Occipital lobe (tissue), 3 donors: ENCODE measurements at places on chromosomes 3 and 15. TPM values are rescaled to one million over a fixed set of nuclear protein-coding genes. Genes with fewer than 3 reads are reported as not detected.

CAMP gene
- not detected for total RNA-seq

NR2E3 gene
- total RNA-seq: 0.16 TPM

HIGD1A gene
- 117 TPM for total RNA-seq

PKM gene
- total RNA-seq: 258 TPM

ZDHHC23 gene
- 12.2 TPM for total RNA-seq

CXCR6 gene
- not detected for total RNA-seq

ONECUT1 gene
- total RNA-seq: not detected

GMNC gene
- 0.62 TPM for total RNA-seq

GOLGA8M gene
- not detected for total RNA-seq

PARP15 gene
- not detected for total RNA-seq

IMPG2 gene
- 3.0 TPM for total RNA-seq

RAMAC gene
- total RNA-seq: 41.5 TPM

SLC35G2 gene
- total RNA-seq: 14.7 TPM

DNA sequence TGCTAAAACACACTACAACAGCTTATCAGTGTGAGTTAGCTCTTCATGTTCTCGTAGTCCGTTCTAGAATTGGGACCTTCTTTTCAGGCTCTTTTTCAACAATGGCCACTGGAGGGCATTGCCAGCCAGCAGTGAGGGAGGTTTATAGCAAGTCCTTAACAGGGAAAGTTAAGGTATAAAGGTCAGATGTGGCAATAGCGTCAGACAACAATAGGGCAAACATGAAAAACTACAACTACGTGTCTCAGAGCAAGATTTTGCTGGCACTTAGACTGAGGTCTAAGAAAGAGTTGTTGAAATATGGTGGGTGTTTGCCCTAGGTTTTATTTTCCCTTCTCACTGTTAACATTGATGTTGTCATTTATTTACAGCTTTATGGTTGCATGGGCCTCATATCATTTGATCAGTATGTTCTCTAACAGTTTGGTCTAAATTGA lies 161.4 kb downstream of the GMNC start:
- no peak for DNase-seq

GRCh38 chr15:53830707-53831386 lies 71.4 kb upstream of the WDR72 start:
- no peak for DNase-seq

DNA sequence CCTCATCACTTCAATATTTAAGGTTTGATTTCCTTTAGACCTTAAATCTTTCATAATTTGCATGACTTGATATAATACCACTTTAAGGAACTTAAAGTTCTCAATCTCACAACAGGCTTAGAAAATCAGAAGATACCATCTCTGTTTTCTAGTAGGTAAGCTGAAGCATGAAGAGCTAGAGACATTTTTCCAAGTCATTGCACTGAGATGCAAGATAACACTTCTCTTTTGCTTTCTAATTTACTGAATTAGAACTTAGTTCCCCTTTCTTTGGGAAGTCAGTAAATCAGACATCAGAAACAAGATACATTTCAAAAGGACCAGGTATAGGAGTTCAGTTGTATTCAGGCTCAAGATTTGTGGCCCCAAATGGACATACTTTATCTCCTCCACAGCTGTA lies 79.7 kb downstream of the DZIP3 start:
- DNase-seq: no peak

DNA sequence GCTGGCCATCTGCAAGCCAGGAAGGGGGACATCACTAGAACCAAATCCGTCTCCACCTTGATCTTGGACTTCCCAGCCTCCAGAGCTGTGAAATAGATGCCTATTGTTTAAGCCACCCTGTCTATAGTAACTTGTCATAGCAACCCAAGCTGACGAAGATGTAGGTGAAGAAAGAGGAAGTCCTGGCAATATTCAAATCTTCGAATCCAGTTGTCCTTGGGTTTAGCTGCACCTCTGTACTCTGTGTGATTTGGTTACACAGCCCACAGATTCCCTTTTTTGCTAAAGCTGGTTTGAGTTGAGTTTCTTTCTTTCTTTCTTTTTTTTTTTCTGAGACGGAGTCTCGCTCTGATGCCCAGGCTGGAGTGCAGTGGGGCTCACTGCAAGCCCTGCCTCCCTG lies 68.0 kb upstream of the XCR1 start:
- DNase-seq: no peak

DNA sequence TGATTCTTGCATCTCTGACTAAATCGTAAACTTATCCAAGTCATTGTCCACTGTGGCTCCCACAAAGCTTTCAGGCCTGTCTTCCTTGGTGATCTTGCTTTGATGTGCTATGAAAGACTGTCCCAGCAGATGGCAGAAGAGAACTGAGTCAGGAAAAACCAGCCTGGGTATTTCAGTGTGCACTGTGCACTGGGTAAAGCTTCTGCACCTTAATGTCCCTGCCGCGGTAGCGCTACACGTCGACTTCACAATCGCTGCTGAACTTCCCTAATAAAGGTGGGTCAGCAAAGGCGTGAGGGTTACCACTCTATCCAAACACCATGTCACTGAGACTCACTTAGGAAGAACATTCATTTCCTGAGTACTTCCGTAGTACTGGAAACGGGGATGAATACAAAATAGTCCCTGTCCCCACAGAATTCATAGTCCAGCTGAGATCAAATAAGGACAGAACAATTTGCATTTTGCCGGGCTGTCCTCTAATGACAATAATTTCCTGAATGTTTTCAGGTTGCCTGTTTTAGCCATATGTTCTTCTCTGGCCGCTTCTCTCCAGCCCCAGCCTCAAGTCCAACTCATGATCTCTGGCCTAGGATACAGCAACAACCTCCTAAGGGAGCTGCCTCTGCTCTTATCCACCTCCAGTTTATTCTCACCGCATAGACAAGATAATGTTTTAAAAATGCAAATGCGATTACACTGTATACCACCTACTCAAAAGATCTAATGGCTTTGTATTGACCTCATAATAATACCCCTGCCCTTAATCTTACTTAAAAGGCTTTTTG lies 83.6 kb upstream of the AKAP13 start:
- DNase-seq: peak; percentile 58

DNA sequence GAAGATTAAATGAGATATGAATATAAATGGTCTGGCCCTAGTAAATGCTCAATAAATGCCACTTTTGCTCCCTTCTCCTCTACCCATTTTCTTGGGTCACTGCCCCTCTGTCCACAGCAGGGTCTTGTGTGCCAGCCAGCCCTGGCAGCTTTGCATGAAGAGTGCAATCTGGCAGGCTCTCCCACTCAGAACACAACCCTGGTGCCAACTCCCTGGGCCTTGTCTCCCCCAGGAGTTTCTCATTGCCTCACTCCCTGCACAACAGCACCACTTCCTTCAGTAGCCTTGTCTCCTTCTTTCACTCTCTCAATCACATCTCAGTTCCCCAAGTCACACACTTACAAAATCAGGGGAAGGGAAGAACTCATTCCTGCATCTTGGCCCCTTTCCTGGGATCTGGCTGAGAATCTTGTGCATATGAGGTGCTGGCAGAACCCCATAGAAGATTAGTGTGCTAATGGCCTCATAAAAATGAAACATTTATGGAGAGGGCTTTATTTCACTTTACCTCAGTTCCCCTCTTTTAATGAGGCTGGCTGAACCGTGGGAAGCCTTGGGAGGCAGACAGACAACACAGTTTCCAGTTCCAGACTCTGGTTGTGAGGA lies 445.9 kb upstream of the PROK2 start:
- DNase-seq: no peak

GRCh38 chr3:141444586-141445285 lies 42.1 kb upstream of the RASA2 start:
- no peak for DNase-seq

GRCh38 chr3:159761848-159762635 lies 226.6 kb upstream of the IL12A start:
- no peak for DNase-seq

DNA sequence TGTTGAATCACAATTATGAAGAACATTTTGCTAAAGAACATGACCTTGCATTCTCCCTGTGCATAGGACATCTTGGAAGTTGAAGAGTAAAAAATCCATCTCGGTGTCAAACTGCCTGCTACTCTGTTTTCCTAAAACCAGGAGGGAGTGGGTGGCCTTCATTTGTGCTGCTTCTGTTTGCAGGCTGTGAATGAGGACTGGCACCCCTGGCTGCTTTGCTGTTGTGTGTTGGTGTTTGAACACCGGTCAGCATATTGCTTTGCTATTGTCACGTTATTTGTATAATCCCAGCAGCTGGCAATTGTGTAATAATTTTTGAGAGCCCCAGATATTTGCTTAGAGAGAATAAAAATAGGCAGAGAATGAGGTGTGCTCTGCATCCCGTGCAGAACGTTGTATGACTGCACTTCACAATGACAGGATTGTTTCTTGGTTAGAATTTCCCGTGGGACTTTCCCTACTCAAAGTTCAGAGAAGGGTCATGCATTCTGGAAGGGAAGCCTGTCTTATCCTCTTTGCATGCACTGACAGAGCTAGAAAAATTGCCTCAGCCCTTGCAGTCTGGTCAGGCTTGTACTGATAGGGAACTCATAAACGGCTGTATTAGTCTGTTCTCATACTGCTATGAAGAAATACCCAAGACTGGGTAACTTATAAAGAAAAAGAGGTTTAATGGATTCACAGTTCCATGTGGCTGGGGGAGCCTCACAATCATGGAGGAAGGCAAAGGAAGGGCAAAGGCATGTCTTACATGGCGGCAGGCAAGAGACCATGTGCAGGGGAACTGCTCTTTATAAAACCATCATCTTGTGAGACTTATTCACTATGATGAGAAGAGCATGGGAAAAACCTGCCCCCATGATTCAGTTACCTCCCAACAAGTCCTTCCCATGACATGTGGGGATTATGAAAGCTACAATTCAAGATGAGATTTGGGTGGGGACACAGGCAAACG lies 16.3 kb downstream of the SV2B start:
- no peak for DNase-seq

DNA sequence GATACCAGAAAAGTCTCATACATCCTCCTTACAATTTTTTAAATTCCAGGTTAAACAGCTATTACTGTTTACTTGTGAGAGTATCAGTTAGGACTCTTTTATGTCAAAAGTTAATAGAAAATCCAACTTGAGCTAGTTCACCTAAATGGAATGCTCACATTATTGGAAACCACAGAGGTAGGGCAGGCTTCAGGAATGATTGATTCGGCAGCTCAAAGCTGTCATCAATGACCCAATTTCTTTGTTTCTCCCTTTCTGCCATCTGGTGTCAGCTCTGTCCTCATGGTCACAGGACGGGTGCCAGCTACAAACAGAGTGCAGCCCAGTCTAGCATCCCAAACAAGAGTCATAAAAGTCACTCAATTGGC lies 32.2 kb downstream of the CFAP20DC start:
- no peak for DNase-seq

DNA sequence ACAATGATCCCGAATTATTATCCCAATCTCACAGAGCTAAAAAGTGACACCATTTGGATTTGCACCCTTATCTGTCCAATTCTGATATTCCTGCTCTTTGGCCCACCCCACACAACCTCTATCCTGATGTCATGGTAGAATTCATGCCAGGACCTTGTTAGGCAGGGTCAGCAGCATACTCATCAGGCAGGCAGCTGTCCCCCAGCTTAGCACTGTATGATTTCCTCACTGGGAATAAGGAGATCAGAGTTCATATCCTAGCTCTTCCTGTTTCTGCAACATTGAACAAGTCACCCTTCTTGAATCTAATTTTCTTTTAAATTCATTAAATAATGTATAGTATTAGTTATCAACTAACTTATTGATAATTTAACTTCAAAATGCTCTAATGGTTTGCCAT lies 12.0 kb upstream of the C3orf80 start:
- no peak for DNase-seq

GRCh38 chr3:182384221-182384620 lies 409.1 kb upstream of the ATP11B start:
- DNase-seq: no peak

- DNase-seq: no peak
These were observed 276.0 kb downstream of the GBE1 start for GRCh38 chr3:81485444-81485865.

DNA sequence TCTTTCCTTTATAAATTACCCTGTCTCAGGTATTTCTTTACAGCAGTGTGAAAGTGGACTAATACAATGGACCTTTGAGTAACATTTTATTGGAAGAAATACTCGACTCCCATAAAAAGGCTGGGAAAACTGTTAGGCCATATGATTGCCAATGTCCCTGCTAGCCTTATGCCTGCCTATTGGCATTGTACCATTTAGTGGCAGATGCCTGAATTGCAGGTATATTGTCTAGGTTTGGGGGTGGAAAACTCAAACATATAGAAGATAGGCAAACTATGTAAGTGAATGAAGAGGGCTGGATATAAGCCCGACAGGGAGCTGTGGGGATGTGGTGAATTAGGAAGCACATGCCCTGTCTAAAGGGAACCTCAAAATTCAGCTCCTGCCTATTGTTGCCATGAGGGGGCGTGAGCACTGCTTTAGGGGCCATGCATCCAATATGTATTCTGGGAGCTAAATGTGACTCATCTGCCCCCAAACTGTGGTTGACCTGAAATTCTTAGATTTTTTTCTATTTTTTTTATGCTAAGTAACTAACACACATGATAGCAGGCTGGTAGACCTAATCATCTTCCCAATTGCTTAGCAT lies 65.2 kb upstream of the TRA2B start:
- DNase-seq: no peak

- DNase-seq: no peak
These were observed 105.2 kb upstream of the KLHL25 start for GRCh38 chr15:85899927-85900326.

DNA sequence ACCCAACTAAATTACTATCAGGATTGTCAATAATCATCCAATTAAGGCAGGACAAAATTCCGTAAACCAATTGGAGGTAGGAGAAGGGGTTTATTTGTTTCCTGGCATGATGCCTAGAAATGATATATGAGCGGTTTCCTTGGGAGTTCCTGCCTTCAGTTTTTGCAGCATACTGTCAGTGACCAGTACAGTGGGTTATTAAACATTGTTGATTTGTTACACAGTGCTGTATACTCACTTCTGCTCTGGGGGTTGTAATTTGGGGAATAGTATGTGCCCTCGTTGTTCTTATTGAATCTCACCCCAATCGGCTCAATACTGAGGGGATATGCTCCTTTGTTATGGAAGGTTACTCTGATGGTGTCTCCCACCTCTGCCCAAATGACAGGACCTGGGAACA lies 22.2 kb downstream of the CP start:
- DNase-seq: no peak

- no peak for DNase-seq
These were observed 211.2 kb downstream of the TJP1 start for GRCh38 chr15:29611057-29611456.

GRCh38 chr15:50783411-50783810 lies 17.9 kb upstream of the SPPL2A start:
- no peak for DNase-seq

- no peak for DNase-seq
These were observed 136.3 kb downstream of the LRRK1 start for GRCh38 chr15:101055411-101055810.
